ENCODE measurements at places on chromosomes 11 and 22.

- no peak for DNase-seq
Measured at GRCh38 chr11:2686360-2687222, 13.2 kb downstream of the KCNQ1OT1 start.

DNA sequence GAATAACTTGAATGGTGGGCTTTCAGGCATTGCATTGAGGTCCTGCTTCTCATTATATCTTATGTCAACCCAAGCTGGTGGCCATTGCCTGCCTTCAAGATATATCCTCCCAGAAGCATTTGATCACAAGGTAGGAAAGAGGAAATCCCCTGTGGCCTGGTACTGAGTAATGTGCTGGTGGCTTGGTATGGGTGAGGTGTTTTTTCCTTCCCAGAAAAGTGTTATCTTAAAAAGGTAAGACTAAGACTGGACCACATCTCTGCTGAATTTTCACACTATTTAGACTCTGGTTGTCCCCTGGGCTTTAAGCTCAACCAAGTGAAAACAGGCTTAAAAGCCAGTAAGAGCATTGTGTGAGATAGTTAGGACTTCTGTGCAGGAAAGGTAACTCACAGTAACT is 3.7 kb downstream of the INSC start:
- no peak for DNase-seq

- peak; percentile 60 for DNase-seq
Measured at GRCh38 chr11:88604260-88604659, 266.7 kb upstream of the CTSC start.

GRCh38 chr11:128437136-128437535 is 150.2 kb downstream of the ETS1 start:
- DNase-seq, result peak; percentile 56

GRCh38 chr11:65579291-65579690 is 3.4 kb downstream of the EHBP1L1 start:
- DNase-seq, result no peak

DNA sequence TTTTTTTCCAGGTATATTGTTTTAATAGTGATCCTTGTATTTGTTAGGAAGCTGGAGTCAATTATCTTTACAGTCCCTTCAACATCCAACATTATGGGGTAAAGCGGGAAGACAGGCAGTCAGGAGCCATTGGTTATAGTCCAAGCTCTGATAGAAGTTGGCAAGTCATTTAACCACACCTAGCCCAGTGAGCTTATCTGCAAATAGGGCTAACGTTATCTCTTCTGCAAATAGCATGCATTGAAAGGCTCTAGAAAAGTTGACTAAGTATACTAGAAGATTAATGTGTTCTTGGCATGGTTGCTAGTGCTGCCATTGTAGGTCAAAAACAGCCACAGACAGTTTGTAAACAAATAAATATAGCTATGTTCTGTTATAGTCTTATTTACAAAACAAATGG is 520.7 kb downstream of the OPCML start:
- no peak for DNase-seq

DNA sequence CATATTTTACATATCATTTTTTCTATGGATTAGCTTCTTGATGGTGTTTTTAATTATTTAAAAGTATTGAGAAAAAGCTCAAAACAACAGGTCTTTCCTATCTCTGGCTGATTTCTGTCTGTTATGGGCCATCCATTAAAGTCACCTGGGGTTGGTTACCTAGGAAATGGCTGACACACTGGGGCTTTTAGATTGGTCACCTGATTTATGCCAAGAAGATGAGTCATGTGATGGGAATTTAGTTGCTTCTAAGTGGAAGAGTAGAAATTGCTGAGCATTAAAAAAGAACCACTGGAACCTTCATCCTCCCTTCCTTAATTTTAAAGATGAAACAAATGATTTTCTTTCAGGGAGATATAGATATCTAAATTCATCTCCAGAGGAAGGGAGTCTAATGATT is 48.8 kb upstream of the LARGE1 start:
- no peak for DNase-seq

- no peak for DNase-seq
Measured at GRCh38 chr11:75333022-75333806, 18.2 kb downstream of the ARRB1 start.

DNA sequence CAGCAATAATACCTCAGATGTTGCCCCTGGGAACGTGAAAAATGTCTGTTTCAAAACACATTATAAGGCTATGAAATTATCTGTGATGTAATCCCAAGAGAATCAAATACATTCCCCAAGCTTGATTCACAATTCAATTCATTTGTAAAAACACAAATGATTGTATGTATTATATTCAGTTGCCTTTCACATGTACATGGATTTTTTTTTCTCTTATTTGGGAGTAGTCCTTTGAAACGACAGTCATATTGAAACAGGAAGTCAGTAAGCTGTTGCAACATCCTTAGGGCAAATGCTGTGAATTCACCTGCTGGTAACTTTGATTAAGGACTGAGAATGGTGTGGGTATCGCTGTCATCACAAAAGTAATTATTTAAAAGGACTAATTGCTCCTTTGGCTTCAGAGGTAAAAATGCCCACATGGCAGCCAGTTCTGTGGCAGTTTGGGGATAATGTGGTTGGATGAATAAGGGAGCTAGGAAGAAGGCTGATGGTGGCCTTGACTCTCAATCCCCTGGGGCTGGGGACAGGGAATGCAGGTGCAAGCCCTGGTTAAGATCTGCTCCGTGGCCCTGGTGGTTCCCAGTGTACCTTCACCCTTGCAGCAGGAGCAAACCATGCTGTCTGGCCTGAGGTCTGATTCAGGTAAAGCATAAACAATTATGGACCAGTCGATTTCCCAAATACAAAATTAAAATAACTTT is 13.2 kb downstream of the EHF start:
- DNase-seq, result peak; percentile 37

- no peak for DNase-seq
Measured at GRCh38 chr22:46482056-46482675, 55.3 kb downstream of the CELSR1 start.

Measured in GM03348 (cell line).